T-helper 2 cell treated with Interferon-gamma antibody and Interleukin-4, amounts not matched to agents 5 μg/mL and 100 μg/mL, for 36 hours (primary cell): ENCODE measurements at places on chromosomes 11 and 22.

DNA sequence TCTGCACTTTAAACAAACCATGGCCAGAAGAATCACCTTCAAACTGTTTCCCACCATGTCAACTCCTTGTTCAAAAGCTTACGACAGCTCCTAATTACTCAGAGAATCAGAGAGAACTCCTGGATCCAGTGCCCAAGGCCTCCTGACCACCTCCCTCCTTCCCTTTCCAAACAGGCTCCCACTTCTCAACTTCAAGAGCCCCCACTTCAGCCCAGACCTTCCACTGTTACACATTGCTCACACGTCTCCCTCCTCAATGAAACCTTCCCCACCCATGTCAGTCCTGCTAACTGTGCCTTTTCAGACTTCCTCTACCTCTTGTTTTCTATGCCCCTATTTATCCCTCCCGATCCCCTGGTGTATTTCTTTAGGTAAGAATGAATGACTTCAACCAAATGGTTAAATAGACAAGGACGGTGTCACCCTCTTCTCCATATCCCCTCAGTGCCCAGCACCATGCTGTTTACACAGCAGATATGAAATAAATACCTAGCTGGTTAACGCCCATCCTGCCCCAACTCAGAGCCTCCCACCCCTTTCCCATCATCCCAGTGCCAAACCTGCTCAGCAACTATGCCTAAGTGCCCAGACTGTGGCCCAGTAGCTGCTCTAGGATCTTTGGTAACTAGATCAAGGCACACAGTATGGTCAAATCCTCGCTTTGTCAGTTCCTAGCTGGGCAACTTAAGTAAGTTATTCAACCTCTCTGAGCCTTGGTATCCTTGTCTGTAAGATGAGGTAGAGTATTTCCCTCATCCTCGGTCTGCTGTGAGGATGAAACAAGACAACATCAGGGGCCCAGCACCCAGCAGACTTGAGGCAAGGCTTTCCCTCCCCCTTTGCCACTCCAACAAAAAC, 36.8 kb downstream of the PLEKHA7 start:
- no peak overlapping the region for H3K4me3 ChIP-seq
- H3K27ac ChIP-seq, result no peak overlapping the region
- no peaks in the 10 kb centered on the region for H3K4me1 ChIP-seq

DNA sequence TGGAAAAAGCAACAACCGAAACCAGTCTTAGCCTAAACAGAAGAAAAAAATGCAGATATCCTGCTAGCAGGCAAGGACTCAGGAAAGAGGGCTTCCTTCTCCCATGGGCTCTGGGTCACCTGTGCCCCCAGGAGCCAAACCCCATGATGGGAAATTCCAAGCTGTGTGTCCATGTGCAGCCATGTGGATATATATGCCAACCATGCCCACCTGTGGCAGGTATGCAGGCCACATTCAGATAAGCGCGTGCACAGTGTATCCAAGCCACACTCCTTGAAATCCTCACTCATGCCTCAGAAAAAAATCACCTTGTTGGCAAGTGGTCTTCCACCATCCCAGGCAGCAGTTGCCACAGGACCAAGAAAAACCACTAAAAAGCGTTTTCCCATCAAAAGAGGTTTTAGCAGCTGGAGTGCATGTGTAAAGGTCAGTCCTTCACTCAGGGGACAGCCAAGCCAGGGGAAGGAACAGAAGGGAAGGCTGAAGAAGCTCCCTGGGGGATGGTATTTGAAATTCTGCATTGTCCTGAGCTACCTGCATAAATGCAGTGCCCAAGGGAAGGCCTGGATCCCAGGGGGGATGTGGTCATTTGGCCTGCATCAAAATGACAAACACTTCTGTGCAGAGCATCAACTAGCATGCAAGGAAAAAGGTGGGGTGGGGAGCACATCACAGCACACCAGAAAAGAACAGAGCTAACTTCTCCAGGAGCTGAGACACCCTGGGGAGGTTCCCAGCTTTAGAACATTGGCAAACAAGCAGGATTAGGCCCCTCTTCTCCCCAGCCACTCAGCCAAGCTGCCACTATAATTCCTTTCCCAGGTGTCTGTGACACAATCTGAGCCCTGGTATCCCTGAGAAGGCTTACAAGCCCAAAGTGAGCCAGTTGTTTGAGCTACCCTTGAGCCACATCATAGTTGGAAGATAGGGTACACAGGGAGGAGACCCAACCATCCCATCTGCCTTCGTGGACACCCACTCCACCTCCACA, 76.2 kb downstream of the GALNT18 start:
- H3K4me3 ChIP-seq, result no peak overlapping the region
- H3K4me1 ChIP-seq, result no peaks in the 10 kb centered on the region
- H3K36me3 ChIP-seq, result no peaks in the 10 kb centered on the region
- no peak overlapping the region for H3K27ac ChIP-seq
- H3K27me3 ChIP-seq, result no peaks in the 10 kb centered on the region

GRCh38 chr22:44340271-44341239, 27.8 kb upstream of the SHISAL1 start:
- no peak overlapping the region for H3K4me3 ChIP-seq
- no peaks in the 10 kb centered on the region for H3K4me1 ChIP-seq
- no peaks in the 10 kb centered on the region for H3K27me3 ChIP-seq
- H3K36me3 ChIP-seq, result no peaks in the 10 kb centered on the region

DNA sequence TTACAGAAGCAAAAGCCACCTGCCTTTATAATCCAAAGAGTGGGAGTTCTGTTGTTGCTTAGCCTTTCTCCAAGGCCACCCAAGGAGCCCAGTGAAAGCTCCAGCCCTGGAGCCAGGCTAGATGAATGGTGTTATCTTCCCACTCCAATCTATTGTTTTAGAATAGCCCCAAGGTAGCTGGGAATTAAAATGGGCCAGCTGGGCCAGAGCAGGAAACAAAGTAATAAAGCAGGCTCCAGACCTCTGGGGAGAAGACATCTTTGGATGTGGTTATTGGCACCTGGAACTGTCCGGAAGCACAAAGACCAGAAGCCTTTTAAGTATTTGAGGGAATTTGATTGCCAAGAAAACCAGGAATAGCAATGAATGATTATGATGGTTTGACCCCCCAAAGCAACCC, 8.8 kb downstream of the C11orf96 start:
- peaks cover 32% of the 10 kb centered on the region for H3K27me3 ChIP-seq
- no peak overlapping the region for H3K4me3 ChIP-seq
- DNase-seq, result no peak
- H3K36me3 ChIP-seq, result no peaks in the 10 kb centered on the region

DNA sequence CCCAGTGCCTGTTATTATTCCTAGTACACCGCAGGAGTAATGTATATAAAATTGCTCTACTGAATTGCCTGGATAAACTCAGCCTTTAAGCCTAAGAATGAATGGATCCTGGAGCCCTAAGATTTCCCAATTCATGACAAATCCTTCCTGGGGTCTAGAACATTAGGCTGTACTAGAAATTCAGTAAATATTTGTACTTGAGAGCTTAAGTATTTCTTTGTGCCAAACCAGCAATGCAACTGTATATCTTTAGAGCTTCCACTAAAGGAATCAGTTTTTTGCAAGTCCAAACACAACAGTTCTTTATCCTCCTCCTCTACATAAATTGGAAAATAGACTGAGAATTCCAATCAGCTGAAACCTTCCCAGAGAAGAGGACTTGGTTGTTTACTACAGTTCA, 65.6 kb downstream of the FAM168A start:
- DNase-seq, result no peak
- peaks cover 3% of the 10 kb centered on the region for H3K36me3 ChIP-seq
- no peaks in the 10 kb centered on the region for H3K27me3 ChIP-seq
- H3K27ac ChIP-seq, result no peak overlapping the region
- H3K4me3 ChIP-seq, result no peak overlapping the region
- peaks cover 16% of the 10 kb centered on the region for H3K4me1 ChIP-seq

GRCh38 chr11:33103836-33104235, 57.4 kb downstream of the CSTF3 start:
- DNase-seq, result no peak
- H3K4me1 ChIP-seq, result no peaks in the 10 kb centered on the region
- H3K27me3 ChIP-seq, result no peaks in the 10 kb centered on the region
- H3K4me3 ChIP-seq, result no peak overlapping the region
- no peak overlapping the region for H3K27ac ChIP-seq

DNA sequence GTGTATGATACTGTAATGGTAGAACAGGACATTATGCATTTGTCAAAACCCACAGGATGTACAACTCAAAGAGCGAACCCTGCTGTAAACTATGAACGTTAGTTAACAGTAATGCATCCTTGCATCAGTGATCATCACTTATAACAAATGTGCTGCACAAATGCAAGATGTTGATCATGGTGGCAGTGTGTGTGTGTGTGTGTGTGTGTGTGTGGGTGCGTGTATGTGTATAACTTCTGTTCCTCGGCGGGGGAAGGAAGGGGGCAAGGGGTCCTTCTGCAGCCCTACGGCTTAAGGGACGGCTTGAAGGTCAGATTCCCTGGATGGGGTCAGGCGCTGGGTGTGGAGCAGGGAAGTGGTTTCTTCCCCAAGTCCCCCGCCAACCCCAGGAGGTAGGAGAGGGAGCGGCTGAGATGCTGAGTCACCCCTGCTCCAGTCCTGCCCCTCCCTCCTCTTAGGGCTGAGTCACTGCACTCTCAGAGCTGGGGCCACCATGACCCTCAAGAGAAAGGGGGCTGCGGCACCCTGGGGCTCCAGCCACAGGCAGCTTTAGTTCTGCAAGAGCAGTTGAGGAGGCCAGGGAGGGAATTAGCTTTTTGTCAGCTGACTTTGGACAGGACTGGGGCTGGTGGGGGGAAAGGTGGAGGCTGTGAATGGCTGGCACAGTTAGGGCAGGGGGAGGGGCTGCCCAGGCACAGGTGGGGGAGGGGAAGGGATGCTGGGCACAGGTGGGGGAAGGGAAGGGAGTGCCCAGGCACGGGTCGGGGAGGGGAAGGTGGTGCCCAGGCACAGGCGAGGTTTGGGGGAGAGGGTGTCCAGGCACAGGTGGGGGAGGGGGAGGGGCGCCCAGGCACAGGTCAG, 8.8 kb upstream of the CTSD start:
- peaks cover 23% of the 10 kb centered on the region for H3K4me1 ChIP-seq
- peak overlapping the region; percentile 72 for H3K4me3 ChIP-seq
- H3K36me3 ChIP-seq, result no peaks in the 10 kb centered on the region

GRCh38 chr11:99973993-99974392, 713.1 kb upstream of the ARHGAP42 start:
- no peak overlapping the region for H3K4me3 ChIP-seq
- H3K36me3 ChIP-seq, result no peaks in the 10 kb centered on the region
- H3K27me3 ChIP-seq, result no peaks in the 10 kb centered on the region
- DNase-seq, result no peak

DNA sequence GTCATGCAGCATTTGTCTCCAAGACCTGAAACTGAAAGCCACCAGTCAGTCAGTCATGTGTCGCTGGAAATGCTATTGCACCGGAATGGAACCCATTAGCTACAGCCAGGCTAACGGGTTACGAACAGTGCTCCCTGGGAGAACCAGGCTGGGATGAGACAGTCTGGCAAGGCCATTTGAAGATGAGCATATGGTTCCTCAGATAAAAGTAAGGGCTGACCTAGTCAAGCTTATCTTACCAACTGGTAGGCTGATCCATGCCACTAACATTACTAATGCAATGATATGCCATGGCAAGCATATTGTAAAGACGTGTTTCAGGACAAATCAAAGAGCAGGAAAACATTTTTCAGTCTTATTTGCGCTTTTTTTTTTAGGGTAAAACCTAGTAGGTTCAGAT, 28.4 kb downstream of the NAP1L4 start:
- no peak overlapping the region for H3K4me3 ChIP-seq
- H3K27ac ChIP-seq, result no peak overlapping the region
- no peaks in the 10 kb centered on the region for H3K27me3 ChIP-seq

DNA sequence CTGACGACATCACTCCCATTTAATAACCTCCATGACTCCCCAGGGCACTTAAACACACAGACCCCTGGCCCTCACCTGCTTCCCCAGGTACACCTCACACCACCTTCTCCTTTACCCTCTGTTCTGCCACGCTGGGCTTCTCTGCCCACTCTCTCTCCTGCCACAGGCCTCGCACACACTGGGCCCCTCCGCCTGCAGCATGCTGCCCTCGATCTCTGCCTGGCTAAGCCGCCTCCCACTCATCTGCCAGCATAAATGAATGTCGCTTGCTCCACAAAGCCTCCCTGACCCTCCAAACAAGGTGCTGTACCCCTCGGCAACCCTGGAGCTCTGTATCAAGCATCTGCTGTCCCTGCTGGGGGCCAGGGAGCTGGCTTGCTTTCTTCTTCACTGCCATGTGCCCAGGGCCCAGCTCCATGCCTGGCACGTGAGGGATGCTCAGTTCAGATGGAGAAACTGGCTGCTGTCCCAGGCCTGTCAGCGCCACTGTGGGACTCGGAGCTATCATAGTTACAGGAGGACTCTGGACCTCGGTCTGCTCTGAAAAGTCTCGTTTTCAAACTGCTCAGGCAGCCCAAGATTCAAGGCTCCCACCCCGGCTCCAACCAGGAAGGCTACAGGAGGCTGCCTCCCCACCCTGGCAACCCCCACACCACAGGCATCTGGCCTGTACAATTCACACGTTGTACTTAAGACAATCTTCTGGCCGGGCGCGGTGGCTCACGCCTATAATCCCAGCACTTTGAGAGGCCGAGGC, 11.9 kb downstream of the TTLL1 start:
- no peak overlapping the region for H3K27ac ChIP-seq
- no peaks in the 10 kb centered on the region for H3K27me3 ChIP-seq
- H3K36me3 ChIP-seq, result no peaks in the 10 kb centered on the region
- no peak for DNase-seq
- H3K4me1 ChIP-seq, result no peaks in the 10 kb centered on the region
- H3K4me3 ChIP-seq, result no peak overlapping the region

DNA sequence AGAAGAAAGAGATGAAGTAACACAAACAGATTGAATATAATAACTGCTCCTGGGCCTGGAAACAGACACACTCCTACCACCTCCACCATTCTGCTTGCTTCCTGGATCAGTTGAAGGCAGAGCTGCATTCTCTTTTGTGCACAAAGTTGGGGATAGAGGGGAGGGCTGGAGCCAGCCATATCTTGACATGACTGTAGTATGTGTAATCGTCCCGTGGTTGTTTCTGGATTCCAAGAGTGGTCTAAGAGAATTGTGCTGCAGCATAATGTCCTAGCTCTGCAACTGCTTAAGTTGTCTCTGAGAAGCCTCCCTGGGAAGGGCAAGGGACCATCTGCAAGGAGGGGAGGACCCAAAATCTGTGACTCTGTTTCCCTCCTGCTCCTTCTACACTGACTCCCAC, 3.2 kb downstream of the CRY2 start:
- H3K4me3 ChIP-seq, result no peak overlapping the region

DNA sequence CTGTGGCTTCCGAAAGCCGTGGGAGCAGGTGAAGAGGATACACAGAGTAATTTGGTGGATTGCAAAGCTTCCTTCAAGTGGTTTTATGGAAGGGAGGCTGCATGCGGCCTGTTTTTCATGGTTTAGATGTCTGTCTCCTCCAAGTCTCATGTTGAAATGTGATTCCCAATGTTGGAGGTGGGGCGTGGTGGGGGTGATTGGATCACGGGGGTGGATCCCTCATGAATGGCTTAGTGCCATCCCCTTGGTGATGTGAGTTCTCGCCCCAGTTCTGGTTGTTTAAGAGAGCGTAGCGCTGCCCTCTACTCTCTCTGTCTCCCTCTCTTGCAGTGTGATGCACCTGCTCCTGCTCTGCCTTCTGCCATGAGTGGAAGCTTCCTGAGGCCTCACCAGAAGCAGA, 247.8 kb upstream of the B3GAT1 start:
- peaks cover 2% of the 10 kb centered on the region for H3K27me3 ChIP-seq
- H3K4me3 ChIP-seq, result no peak overlapping the region
- DNase-seq, result no peak
- no peaks in the 10 kb centered on the region for H3K4me1 ChIP-seq

GRCh38 chr11:127376301-127376700, 375.7 kb upstream of the KIRREL3 start:
- no peak overlapping the region for H3K4me3 ChIP-seq
- no peaks in the 10 kb centered on the region for H3K4me1 ChIP-seq
- H3K36me3 ChIP-seq, result no peaks in the 10 kb centered on the region

GRCh38 chr22:31637447-31637890, 24.5 kb downstream of the PISD start:
- peak overlapping the region; percentile 75 for H3K27ac ChIP-seq
- H3K4me1 ChIP-seq, result peaks cover 30% of the 10 kb centered on the region
- H3K36me3 ChIP-seq, result peaks cover 7% of the 10 kb centered on the region
- no peaks in the 10 kb centered on the region for H3K27me3 ChIP-seq
- DNase-seq, result no peak
